Foreskin fibroblast (primary cell): ENCODE measurements at places on chromosomes 3 and 15.

- DNase-seq = no peak
Observed at GRCh38 chr3:116449546-116450350, 4.5 kb upstream of the LSAMP start.

GRCh38 chr3:119825820-119826219 is 43.9 kb downstream of the NR1I2 start:
- no peak for DNase-seq

DNA sequence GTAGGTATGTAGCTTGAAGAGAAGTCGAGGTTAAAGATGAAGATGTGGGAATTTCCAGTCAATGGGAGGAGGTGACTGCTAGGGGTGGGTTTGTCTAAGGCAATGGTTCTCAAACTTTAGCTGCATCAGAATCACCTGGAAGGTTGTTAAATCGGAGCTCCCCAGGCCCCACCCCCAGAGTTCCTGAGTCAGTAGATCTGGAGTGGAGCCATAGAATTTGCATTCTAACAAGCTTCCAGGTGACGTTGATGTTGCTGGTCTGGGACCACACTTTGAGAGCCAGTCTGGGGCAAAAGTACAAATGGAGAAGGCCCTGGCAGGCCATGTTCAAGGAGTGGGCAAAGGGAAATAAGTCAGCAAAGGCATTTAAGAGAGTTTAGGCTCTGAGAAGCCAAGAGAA is 69.1 kb downstream of the CMTM8 start:
- DNase-seq = no peak

DNA sequence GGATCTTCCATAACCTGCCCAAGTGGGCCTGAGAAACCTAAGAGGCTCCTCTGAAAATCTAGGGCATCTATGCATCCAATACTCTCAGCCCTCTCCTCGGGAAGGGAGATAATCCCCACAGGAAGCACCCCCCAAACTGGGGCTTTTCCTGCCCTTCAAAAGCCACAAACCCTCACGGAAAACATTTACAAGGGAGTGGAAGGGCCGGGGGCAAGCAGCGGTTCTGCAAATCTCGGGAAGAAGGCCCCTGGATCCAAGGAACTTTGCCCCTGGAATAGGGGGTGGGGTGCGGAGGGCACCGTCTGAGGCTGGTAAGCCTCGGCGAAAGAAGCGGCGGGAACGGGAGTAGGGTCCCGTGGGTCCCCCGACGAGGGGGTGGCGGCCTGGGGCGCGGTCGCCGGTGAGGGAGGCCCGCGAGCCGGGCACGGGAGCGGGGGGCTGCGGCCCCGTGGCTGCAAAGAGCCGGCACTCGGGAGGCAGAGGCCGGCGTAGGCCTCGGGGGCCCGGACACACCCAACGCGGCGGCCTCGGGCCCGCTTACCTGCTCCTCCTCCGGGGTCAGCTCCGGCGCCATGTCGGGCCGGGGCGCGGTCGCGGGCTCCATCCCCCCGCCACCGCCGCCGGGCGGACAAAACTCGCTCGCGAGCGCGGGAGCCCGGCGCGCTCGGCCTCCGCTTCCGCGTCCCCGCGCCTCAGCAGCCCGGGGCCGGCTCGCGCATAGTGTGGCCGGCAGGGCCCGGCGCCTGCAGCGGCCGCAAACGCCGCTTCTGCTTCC is 755 bp downstream of the PTPN9 start:
- DNase-seq = no peak
